ENCODE measurements at places on chromosomes 11 and 22. TPM values are rescaled to one million over a fixed set of nuclear protein-coding genes. Genes with fewer than 3 reads are reported as not detected.

CARNS1 gene
- 0.19 TPM for total RNA-seq

NECTIN1 gene
- total RNA-seq, result 7.5 TPM

PLEKHA7 gene
- 4.5 TPM for total RNA-seq

OR52I1 gene
- total RNA-seq, result not detected

IL17REL gene
- total RNA-seq, result not detected

FAM111B gene
- 58.9 TPM for total RNA-seq

XPNPEP3 gene
- total RNA-seq, result 19.9 TPM

NLRP14 gene
- total RNA-seq, result 0.05 TPM

MYO7A gene
- 0.24 TPM for total RNA-seq

MS4A6E gene
- total RNA-seq, result not detected

SF3B2 gene
- total RNA-seq, result 232 TPM

RAB38 gene
- 8.4 TPM for total RNA-seq

MS4A7 gene
- 3.3 TPM for total RNA-seq

DNA sequence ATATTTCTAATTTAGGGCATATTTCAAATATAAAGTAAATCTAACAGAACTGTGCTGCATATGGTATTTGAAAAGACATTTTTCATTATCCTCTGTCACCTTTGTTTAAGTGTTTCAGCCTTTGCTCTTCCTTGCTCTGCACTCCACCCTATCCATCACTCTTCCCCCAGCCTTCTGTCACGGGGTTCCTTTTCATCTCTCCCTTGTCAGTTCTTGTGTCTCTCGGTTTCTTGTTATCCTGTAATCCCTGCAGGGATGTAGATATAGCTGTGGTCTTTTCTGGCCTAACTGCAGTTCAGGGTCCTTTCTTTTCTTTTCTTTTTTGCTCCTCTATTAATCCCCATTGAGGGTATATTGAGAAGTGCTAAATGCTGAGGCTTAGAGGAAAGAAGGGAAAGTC is 261.9 kb downstream of the DCDC1 start:
- no peaks in the 10 kb centered on the region for H3K36me3 ChIP-seq
- no peak overlapping the region for H3K27ac ChIP-seq
- no peak overlapping the region for H3K4me3 ChIP-seq
- no peak for DNase-seq
- no peaks in the 10 kb centered on the region for H3K4me1 ChIP-seq
- H3K27me3 ChIP-seq, result no peaks in the 10 kb centered on the region

- H3K27me3 ChIP-seq, result no peaks in the 10 kb centered on the region
- peaks cover 40% of the 10 kb centered on the region for H3K4me1 ChIP-seq
- peak; percentile 73 for DNase-seq
- peaks cover 9% of the 10 kb centered on the region for H3K36me3 ChIP-seq
- peak overlapping the region; percentile 63 for H3K27ac ChIP-seq
Measured at GRCh38 chr11:120709808-120710207, 198.3 kb downstream of the GRIK4 start.

DNA sequence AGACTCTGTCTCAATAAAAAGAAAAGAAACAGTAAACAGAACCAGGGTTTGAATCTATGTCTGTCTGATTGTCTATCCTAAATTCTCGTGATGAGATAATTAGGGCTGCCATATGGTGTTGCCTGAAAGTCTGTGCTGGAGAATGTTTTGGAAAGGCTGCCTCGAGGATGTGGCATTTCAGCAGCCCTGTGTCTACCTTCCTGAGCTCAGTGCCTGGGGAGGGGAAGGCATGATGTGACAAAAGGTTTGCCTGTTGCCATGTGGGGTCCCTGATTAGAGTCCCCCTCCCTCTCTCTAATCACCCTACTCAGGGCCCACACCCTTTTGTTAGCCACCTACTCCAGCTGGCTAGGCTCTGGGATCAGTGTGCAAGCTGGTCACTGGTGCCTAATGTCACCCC is 15.2 kb downstream of the CD82 start:
- no peak for DNase-seq
- no peaks in the 10 kb centered on the region for H3K27me3 ChIP-seq
- no peak overlapping the region for H3K27ac ChIP-seq
- peaks cover 32% of the 10 kb centered on the region for H3K4me1 ChIP-seq

DNA sequence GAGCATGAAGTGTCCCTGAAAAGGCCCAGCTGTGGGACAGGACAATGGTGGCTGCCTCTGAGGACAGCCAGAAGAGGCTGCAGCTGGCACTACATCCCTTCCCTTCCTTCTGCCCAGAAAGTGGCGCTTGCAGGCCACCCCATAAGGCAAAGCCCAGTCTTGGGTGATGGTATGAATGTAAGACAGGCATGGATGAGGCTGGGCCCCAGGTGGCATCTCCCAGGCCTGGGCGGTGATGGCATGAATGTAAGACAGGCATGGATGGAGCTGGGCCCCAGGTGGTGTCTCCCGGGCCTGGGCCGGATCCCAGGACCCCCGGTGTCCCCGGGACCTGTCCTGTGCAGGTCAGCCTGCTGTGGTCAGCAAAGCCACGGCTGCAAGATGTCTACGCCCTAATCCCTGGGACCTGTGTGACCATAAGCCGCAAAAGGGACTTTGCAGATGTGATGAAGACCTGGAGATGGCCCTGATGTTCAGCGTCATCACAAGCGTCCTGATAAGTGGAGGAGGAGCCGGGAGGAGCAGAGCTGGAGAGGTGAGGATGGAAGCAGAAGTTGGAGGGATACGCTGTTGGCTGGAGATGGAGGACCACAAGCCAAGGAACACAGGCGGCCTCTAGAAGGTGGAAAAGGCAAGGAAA is 181.1 kb downstream of the CTTN start:
- no peaks in the 10 kb centered on the region for H3K36me3 ChIP-seq
- DNase-seq, result no peak
- no peak overlapping the region for H3K27ac ChIP-seq
- H3K4me1 ChIP-seq, result no peaks in the 10 kb centered on the region
- no peaks in the 10 kb centered on the region for H3K27me3 ChIP-seq
- no peak overlapping the region for H3K4me3 ChIP-seq

GRCh38 chr11:48020092-48020755 is 39.9 kb downstream of the PTPRJ start:
- peak overlapping the region; percentile 42 for H3K4me3 ChIP-seq
- H3K27ac ChIP-seq, result peak overlapping the region; percentile 88
- peaks cover 66% of the 10 kb centered on the region for H3K4me1 ChIP-seq
- H3K27me3 ChIP-seq, result no peaks in the 10 kb centered on the region
- peak; percentile 66 for DNase-seq
- no peaks in the 10 kb centered on the region for H3K36me3 ChIP-seq

- no peak overlapping the region for H3K4me3 ChIP-seq
- no peak overlapping the region for H3K27ac ChIP-seq
- H3K27me3 ChIP-seq, result no peaks in the 10 kb centered on the region
Measured at GRCh38 chr11:22472306-22472705, 134.1 kb downstream of the SLC17A6 start.

GRCh38 chr11:86196085-86196696 is 48.4 kb upstream of the EED start:
- no peak overlapping the region for H3K4me3 ChIP-seq
- DNase-seq, result no peak
- H3K4me1 ChIP-seq, result peaks cover 16% of the 10 kb centered on the region
- no peaks in the 10 kb centered on the region for H3K36me3 ChIP-seq
- no peak overlapping the region for H3K27ac ChIP-seq
- no peaks in the 10 kb centered on the region for H3K27me3 ChIP-seq

- H3K36me3 ChIP-seq, result peaks cover 30% of the 10 kb centered on the region
- peaks cover 16% of the 10 kb centered on the region for H3K4me1 ChIP-seq
- peak overlapping the region; percentile 74 for H3K4me3 ChIP-seq
- no peak for DNase-seq
Measured at GRCh38 chr22:50525858-50526107, 385 bp upstream of the SCO2 start.

DNA sequence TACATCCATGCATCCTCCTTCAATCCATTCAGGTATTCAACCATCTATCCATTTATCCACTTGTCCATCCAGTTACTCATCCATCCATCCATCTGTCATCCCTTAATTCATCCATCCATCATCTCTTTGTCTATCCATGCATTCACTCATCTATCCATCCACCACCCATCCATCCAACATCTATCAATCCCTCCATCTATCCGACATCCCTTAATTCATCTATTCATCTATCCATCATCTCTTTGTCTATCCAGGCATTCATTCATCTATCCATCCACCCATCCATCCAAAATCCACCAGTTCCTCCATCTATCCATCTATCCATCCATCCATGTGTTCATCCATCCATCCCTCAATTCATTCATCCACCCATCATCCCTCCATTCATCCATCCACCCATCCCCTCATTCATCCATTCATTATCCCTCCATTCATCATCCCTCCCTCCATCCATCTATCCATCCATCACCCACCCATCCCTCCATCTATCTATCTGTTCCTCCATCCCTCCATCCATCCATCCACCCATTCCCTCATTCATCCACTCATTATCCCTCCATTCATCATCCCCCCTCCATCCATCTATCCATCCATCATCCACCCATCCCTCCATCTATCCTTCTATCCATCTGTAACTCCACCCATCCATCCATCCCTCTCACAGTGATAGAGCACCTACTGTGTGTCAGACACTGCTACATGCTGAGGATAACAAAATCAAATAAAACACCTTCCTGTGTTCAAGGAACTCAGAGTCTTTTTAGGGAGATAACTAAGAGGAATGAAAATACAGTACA is 1.5 kb upstream of the MB start:
- H3K27ac ChIP-seq, result no peak overlapping the region
- H3K4me3 ChIP-seq, result no peak overlapping the region
- no peak for DNase-seq
- no peaks in the 10 kb centered on the region for H3K4me1 ChIP-seq

- no peak for DNase-seq
- peaks cover 10% of the 10 kb centered on the region for H3K36me3 ChIP-seq
- H3K4me3 ChIP-seq, result no peak overlapping the region
- H3K27ac ChIP-seq, result no peak overlapping the region
Measured at GRCh38 chr22:41823797-41824196, 9.1 kb upstream of the SREBF2 start.

DNA sequence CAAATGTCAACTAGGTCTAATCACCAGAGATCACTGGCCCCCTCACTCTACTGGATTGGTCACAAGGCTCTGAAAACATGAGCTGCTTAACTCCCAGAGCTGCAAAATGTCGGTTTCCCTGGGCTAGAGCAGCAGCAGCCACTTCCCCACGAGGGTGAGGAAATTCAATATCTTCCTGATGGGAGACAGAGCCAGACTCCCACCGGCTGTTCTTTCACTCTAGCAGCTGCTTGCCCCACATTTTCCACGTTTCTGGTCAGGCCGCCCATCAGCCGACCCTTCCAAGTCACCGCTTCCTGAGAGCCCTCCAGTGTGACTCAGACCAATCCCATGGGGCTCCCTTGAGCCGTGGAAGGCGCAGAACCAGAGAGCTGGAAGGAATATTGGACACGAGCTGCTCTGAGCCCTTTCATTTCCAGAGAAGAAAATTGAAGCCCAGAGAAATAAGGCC is 227.0 kb downstream of the ADAMTS15 start:
- no peak for DNase-seq
- no peak overlapping the region for H3K4me3 ChIP-seq
- no peaks in the 10 kb centered on the region for H3K36me3 ChIP-seq
- H3K27me3 ChIP-seq, result peaks cover 2% of the 10 kb centered on the region
- no peaks in the 10 kb centered on the region for H3K4me1 ChIP-seq

GRCh38 chr22:25419247-25420113 is 145.0 kb upstream of the GRK3 start:
- peak overlapping the region; percentile 51 for H3K4me3 ChIP-seq
- H3K27me3 ChIP-seq, result peaks cover 3% of the 10 kb centered on the region
- peaks cover 20% of the 10 kb centered on the region for H3K4me1 ChIP-seq
- H3K36me3 ChIP-seq, result no peaks in the 10 kb centered on the region
- peak; percentile 20 for DNase-seq
- H3K27ac ChIP-seq, result no peak overlapping the region

GRCh38 chr11:74532501-74533246 is 39.1 kb upstream of the LIPT2 start:
- H3K27me3 ChIP-seq, result no peaks in the 10 kb centered on the region
- H3K36me3 ChIP-seq, result no peaks in the 10 kb centered on the region
- no peaks in the 10 kb centered on the region for H3K4me1 ChIP-seq
- H3K4me3 ChIP-seq, result no peak overlapping the region
- DNase-seq, result no peak
- no peak overlapping the region for H3K27ac ChIP-seq

DNA sequence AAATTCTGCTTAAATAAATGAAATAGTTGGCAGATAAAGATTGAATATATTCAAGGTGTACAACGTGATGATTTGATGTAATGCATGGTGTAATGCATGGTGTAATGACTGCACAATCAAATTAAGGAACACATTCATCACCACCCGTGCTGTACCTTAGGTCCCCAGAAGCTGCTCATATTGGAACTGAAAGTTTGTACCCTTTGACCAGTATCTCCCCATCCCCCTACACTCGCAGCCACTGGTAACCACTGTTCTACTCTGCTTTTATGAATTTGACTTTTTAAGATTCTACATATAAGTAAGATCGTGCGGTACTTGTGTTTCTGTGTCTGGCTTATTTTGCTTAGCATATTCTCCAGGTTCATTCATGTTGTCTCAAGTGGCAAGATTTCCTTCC is 445.8 kb downstream of the OPCML start:
- no peak for DNase-seq
- H3K36me3 ChIP-seq, result no peaks in the 10 kb centered on the region
- H3K27me3 ChIP-seq, result no peaks in the 10 kb centered on the region
- H3K4me1 ChIP-seq, result no peaks in the 10 kb centered on the region
- no peak overlapping the region for H3K27ac ChIP-seq

- no peak overlapping the region for H3K27ac ChIP-seq
- H3K4me1 ChIP-seq, result peaks cover 50% of the 10 kb centered on the region
- no peak overlapping the region for H3K4me3 ChIP-seq
- no peaks in the 10 kb centered on the region for H3K27me3 ChIP-seq
- H3K36me3 ChIP-seq, result no peaks in the 10 kb centered on the region
Measured at GRCh38 chr22:30605449-30606110, 1.4 kb upstream of the TCN2 start.

- H3K4me3 ChIP-seq, result no peak overlapping the region
- no peak for DNase-seq
- no peaks in the 10 kb centered on the region for H3K27me3 ChIP-seq
- H3K36me3 ChIP-seq, result peaks cover 17% of the 10 kb centered on the region
- H3K27ac ChIP-seq, result no peak overlapping the region
Measured at GRCh38 chr11:72851726-72852125, 37.5 kb downstream of the ATG16L2 start.

GRCh38 chr11:9047964-9048523 is 43.4 kb downstream of the SCUBE2 start:
- no peak for DNase-seq
- H3K4me1 ChIP-seq, result no peaks in the 10 kb centered on the region
- no peaks in the 10 kb centered on the region for H3K36me3 ChIP-seq
- no peak overlapping the region for H3K27ac ChIP-seq

- DNase-seq, result peak; percentile 74
- no peaks in the 10 kb centered on the region for H3K36me3 ChIP-seq
- H3K4me3 ChIP-seq, result peak overlapping the region; percentile 18
- H3K4me1 ChIP-seq, result peaks cover 19% of the 10 kb centered on the region
Measured at GRCh38 chr22:30078320-30079311, 1.6 kb upstream of the HORMAD2 start.

GRCh38 chr11:123570939-123571580 is 83.4 kb downstream of the SCN3B start:
- H3K4me1 ChIP-seq, result peaks cover 5% of the 10 kb centered on the region
- H3K27me3 ChIP-seq, result no peaks in the 10 kb centered on the region
- no peaks in the 10 kb centered on the region for H3K36me3 ChIP-seq
- DNase-seq, result no peak
